EH (cell line): ENCODE measurements at places on chromosomes 1 and 21.
A peak's percentile ranks its signal among the peaks of the same experiment; 100 is the strongest.

- no peak for DNase-seq
These were observed 50.9 kb upstream of the KCNJ15 start for GRCh38 chr21:38205940-38206339.

- no peak for DNase-seq
These were observed 283.5 kb upstream of the SGIP1 start for GRCh38 chr1:66250478-66250877.

- peak; percentile 96 for DNase-seq
These were observed 484.8 kb downstream of the PTPRC start for GRCh38 chr1:199123615-199124014.

- DNase-seq: no peak
These were observed 30.8 kb downstream of the USP48 start for GRCh38 chr1:21752186-21752585.

DNA sequence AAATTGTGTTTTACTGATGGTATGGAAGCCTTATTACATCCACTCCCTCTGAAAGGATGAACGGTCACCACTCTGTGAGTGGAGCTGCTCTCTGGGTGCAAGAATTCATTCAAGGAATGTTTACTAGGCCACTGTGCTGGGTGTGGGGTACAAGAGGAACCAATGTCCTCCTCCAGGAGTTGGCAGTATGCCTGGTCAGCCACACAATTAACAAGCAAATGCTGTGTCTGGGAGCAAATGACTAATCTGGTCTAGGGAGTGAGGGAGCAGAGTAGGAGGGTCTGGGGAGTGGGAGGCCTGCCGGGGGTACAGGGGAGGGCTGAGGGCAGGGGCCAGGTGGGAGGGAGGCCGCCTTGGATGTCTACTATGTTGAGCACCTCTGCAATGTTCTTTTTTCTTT lies 27.2 kb upstream of the TDRD10 start:
- peak; percentile 98 for DNase-seq

- DNase-seq: peak; percentile 73
These were observed at the start of gene GLMP for GRCh38 chr1:156295391-156295947. Gene GLMP, minus strand, starts transcription at chr1:156295679. Its CDS starts 34 bp downstream, at chr1:156295645.

DNA sequence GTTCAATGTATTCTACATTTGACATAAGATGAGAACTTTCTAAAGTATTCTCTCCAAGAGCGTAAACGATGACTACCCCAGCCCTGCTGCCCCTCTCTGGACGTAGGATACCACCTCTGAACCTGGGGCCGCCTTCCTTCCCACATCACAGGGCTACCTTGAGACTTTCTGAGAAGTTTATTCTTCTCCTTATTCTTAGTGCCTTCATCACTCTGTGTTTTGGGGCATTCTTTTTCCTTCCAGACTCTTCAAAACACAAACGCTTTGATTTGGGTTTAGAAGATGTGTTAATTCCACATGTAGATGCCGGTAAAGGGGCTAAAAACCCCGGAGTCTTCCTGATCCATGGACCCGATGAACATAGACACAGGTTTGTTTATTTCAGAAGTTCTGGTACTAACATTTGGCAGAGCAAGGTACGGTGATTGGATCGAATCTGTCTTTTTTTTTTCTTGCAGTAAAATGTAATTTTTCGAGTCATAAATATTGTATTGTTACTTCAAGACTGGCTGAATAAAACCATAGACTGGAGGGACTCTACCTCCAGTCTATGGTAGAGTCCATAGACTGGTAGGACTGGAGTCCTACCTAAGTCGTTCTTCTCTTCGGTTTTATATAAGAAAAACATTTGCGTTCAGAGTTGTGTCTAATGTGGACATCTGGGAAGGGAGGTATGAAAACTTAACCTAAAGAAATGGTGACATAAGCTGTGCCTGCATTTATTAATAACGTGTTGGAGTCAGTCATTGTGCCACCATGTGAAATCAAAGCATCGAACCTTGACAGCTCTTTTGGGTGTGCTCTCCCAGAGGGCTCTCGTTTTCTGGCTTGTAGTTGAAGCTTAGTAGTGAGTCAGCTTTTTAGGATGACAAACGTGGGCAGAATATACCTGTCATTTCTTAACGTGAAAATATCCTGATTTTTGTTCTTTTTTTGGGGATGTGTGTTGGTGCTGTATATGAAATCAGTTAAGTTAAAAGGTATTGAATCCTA lies 1.2 kb downstream of the MAN1A2 start:
- no peak for DNase-seq

DNA sequence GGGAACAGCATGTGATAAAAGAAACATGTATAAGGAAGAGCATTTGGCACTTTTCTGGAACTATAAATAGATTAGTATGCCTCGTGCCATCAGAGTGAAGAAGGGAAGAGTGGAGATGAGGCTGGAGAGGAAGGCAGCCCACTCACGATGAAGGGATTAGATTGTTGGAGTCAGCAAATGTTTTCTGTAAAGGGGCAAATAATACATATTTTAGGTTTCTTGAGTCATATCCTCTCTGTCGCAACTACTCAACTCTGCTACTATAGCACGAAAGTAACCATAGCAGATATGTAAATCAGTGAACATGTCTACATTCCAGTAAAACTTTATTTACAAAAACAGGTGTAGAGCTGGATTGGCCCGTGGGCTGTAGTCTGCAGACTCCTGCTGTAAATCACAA lies 147.8 kb downstream of the TENT5C start:
- peak; percentile 76 for DNase-seq

GRCh38 chr1:89147678-89148658 lies 22.1 kb upstream of the GBP2 start:
- no peak for DNase-seq
